Activated CD4-positive, alpha-beta T cell treated with anti-CD3 and anti-CD28 coated beads, Interleukin-2, amount 50 U/mL, for 1 hour (primary cell): ENCODE measurements at places on chromosomes 3 and 15.

DNA sequence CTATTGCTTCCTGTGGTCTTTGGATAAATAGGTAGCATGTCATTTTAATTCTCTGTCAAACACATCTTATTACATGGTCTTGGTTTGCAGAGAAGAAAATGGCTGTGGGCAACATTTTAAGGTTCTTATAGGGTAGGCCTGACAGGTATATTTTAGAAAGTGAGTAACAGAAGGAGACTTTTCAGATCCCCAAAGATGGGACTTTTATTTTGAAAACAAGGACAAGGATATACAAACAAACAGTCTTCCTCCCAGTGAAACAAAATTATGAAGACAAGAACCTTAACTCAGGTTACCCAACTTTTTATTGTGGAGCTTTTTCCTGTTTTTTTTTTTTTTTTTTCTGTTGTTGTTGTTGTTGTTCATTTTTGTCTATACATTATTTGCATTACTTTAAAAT is 916.2 kb downstream of the NTRK3 start:
- DNase-seq, result no peak

- no peak for DNase-seq
Observed at GRCh38 chr15:90883976-90884718, at the start of gene FES. FES (plus strand) TSS chr15:90884504; CDS start chr15:90885046, 542 bp downstream.

GRCh38 chr3:164375538-164375937 is 702.8 kb downstream of the SI start:
- no peak for DNase-seq

DNA sequence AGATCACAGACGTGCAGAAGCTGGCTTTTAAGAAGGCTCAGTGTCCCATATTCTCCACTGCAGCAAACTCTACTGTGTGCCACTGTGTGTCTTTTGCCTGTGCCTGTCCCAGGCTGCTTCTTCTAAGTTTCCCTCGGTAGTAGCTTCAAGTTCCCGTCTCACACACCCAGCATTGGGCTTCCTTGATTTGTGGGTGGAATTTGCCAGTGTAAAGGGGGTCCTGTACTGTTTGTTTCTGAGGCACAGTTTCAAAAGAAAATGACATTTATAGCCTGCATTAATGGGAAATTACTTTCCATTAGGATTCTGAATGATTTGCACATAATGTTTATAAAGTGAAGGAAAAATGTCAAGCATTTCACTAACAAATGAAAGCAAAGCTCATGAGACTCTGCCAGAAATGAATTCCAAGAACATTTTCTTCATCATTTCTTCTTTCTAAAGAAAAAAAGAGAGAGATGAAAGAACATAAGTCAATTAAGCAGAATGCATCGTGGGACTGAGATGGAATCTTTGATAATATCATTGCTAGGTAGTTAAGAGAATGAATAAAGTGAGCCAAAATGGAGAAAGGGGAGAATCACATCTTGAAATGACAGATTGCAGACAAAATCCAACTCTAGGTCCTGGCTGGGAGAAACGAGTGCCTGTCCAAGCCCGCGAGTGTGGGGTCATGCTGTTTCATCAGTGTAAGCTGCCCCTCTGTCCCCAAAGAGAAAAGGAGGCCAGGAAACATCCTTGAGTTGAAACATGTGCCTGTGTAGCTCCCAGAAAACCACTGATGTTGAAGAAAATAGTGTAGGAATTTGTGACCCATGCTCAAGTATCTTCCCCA is 48.6 kb upstream of the ADAMTSL3 start:
- no peak for DNase-seq

GRCh38 chr15:41004490-41004889 is 51.2 kb downstream of the CHAC1 start:
- DNase-seq, result no peak

DNA sequence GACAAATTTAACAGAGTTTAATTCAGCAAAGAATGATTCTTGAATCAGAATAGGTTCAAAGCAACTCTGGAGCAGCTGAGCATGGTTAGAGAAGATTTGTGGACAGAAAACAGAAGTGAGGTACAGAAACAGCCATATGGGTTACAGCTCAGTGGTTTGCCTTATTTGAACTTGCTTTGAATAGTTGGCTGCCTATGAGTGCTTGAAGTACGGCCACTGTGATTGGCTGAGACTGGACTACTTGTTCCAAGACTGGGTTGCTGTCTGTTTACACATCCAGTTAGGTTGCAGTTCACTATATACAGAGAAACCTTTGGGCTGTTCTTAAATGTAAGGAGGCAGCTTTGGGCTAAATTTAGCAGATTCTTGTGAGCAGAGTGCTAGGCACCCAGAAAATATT is 79.4 kb upstream of the CADPS start:
- DNase-seq, result no peak

DNA sequence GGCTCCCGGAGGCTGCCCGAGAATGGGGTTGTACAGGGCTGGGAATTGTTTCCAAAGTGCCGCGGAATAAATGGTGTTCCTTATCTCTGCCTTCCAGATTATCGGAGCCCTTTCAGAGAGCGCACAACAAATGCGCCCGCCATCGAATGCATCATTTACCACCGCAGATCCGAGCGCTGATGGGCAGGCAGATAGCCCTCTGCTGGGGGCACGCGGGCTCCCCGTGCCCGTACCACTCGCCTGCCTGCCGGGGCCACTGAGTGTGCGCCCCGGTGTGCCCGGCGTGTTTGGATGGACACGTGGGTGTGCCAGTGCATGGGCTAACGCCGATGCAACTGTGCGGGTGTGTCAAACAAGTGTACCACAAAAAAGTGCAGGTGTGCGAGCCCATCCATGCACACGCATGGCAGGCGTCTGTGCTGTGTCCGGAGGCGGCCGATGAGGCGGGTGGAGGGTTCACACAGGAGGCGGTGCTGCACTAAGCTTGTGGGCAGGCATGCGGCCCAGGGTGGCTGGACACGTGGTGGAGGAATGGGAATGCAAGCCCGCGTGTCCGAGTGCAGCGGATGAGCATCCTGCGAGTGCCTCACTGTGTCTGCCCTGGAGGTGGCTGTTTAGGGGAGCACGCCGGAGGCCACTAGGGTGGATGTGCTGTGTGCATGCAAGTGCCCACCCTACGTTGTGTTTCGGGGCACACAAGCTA is 3.8 kb upstream of the GATA2 start:
- no peak for DNase-seq

GRCh38 chr3:25957026-25957425 is 167.1 kb downstream of the OXSM start:
- DNase-seq, result no peak

DNA sequence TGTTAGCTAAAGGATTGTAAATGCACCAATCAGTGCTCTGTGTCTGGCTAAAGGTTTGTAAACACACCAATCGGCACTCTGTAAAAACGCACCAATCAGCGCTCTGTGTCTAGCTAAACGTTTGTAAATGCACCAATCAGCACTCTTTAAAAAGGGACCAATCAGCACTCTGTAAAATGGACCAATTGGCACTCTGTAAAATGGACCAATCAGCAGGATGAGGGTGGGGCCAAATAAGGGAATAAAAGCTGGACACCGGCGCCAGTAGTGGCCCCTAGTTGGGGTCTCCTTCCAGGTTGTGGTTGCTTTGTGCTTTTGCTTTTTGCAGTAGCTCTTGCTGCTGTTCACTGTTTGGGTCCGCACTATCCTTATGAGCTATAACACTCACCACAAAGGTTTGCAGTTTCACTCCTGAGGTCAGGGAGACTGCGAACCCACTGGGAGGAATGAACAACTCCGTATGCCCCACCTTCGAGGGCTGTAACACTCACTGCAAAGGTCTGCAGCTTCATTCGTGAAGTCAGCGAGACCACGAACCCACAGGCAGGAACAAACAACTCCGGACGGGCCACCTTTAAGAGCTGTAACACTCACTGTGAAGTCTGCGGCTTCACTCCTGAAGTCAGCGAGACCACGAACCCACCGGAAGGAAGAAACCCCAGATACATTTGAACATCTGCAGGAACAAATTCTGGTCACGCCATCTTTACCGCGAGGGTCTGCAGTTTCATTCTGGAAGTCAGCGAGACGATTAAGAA is 1.1 kb upstream of the SUCLG2 start:
- DNase-seq, result peak; percentile 59

DNA sequence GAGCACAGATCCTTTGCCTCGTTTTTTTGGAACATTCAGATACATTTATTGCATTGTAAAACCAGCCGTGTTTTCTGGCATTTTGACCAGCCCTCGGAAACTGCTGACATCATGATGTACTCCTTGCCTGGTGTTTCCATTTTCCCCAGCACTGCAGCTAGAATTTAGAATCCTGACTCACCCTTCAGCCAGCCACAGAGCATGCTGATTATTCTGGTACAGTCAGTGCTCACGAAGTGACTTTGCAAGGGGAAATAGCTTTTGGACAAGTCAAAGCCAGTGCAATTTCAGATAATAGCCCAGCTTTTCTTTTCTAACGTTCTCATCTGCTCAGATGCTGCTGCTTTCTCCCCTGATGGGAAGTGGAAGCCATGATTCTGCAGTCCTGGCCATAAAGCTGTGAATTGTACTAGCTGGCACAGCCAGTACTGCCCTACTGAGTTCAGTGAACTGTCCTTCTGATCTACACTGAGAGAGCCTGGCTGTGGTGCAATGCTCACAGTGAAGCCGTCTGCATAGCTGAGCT is 12.1 kb upstream of the CNBP start:
- DNase-seq, result no peak

DNA sequence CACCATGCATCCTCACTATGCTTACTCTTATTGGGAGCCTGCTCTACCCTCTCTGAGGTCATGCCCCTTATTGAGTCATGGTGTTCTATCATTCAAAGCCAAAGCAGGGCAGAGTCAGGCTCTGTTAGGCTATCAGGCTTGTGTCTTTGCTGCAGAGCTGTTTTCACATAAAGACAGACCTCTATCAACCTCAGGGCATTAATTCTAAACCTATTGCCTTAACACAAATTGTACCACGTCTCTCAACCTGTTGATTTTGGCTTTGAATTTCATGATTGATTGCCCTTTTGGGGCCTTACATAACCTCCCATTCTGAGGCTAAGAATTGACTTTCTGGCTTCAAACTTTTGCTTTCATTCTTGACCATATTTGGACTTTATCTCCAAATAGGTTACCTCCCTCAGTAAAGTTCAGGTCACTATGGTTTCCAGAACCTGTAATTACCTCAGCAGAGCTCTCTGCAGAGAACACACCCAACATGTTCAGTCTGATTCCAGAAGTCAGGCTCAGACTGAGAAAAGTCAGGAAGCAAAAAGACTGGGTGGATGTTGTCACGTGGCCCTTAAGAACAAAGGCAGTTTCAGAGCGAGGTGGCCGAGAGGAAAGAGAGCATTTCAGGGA is 221.4 kb upstream of the NANOGP8 start:
- DNase-seq, result no peak

GRCh38 chr15:66839506-66840112 is 137.6 kb downstream of the SMAD6 start:
- no peak for DNase-seq

DNA sequence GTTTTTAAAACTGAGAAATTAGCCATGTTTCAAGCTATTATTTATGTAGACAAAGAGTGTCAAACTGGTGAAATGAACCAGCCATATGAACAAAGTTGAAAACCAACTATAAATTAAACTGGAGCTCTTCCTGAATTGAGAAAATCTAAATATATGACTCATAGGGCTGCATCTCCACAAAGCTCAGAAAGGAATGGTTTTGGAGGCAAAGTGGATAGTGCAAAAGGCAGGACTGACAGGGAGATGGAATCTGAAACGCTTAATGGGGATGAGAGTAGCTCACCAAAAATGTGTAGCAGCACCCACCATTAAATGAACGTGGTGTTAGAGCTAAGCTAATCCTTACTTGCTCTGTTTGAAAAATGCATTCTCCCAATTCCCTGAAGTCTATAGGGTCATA is 1066.0 kb downstream of the AGBL1 start:
- DNase-seq, result no peak

GRCh38 chr3:149055575-149055974 is 30.8 kb downstream of the HLTF start:
- no peak for DNase-seq

DNA sequence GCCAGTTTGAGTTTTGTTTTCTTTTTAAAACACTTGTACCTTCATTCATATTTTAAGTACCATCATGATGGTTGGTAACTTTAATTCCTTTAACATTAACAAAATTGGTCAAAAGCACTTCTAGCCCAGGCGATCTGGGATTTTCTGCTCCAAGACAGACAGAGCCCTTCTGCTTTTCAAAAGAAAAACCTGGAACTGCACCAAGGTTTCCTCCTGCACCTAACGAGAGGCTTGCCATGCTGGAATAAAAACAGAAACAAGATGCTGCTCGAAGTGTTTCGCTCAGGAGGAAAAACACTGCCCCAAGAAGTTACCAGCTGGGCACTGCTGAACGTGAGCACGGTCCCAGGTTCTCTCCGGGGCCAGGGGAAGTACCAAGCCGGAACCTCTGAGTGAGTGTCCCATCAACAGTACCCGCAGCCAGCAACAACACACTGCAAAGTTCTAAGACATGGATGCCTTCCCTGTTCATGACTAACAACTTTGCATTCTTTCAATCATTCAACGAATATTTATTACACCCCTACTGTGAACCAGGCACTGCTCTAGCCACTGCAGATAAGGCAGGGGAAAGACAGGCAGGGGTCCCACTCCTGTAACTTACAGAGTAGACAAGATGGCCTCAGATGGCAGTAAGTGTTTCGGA is 98.8 kb downstream of the XXYLT1 start:
- DNase-seq, result no peak

- DNase-seq, result no peak
Observed at GRCh38 chr3:7999384-7999783, 502.2 kb upstream of the LMCD1 start.

DNA sequence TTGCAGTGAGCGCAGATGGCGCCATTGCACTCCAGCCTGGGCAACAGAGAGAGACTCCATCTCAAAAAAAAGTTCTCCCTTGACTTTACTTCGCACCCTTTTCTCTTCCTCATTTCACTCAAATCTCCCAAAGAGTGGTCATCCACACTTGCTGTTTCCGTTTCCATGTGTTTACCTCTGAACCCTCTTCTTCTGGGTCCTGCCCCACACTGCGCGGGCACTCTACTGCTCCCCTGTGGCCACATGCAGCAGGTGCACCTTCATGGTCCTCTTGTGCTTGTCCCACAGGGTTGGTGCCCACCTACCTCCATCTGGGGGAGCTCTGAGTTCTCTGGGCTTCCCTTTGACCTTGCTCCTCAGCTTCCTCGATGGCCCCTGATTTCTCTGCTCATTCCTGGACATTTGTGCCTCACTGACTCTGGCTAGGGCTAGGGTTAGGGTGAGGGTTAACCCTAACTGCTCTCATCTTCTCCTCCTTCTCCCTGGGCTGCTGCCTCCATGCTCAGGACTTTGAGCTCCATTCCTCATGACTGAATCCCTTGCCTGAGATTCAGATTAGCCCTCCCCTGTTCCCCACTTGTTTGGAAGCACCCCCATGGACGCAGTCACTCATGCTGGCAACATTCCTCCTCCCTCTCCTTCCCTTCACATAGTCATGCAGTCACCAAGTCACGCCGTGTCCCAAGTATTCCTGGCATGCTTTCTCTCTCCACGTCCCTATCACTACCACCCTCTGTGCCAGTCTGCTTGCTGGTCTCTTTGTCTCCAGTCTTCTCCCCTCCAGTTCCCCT is 26.6 kb upstream of the KY start:
- DNase-seq, result no peak

GRCh38 chr15:76930831-76931396 is 635 bp upstream of the RCN2 start:
- DNase-seq, result no peak

DNA sequence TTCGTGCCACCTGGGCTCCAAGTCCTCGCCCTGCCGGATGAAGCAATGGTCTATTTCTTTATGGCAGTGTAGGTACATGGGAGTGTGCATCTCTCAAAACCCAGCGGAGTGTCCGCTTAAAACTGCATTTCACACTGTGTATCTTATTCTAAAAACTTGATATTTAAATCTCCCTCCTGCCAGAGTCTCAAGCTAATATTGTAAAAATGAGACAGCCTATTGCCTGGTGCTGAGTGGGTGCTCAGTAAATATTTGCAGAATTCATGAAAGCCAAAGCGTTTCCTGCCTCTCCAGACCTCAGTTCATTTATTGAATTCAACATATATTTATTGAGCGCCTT is 330 bp upstream of the TBC1D2B start:
- no peak for DNase-seq
